ENCODE measurements at places on chromosomes 16 and 17.

DNA sequence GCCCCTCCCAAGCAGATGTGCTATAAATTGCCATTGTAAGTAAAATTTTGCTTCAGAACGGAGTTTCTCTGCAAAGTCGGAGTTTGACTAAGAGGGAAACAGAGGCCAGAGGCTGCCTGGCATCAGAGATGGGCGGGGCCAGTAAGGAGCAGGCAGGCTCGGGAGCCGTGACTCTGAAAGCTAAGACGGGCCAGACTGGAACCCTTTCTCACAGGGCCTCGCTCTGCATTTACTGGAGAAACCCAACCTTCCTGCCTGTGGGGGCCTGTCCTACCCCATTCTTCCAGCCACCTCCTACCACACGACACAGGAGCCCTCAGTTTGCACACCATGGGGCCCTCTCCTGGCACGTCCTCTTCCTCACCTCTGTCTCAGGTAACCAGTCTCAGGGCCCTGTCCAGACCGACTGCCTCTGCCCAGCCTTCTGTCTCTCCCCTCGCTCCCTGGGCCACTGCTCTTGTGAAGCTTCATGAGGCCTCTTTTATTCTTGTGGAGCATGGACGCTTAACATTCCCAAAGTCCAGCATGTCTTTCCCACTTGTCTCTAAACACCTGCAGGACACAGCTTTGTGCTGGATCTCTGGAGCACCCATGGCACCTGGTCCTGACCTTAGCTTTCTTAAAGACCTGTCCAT is 48.4 kb upstream of the ACSF3 start:
- no peak for DNase-seq

GRCh38 chr17:79800325-79801155 is 3.7 kb upstream of the CBX8 start:
- DNase-seq, result no peak

GRCh38 chr17:20244671-20245070 is 222.7 kb downstream of the LGALS9B start:
- DNase-seq, result no peak

GRCh38 chr16:87463722-87464690 is 28.8 kb downstream of the ZCCHC14 start:
- no peak for DNase-seq

DNA sequence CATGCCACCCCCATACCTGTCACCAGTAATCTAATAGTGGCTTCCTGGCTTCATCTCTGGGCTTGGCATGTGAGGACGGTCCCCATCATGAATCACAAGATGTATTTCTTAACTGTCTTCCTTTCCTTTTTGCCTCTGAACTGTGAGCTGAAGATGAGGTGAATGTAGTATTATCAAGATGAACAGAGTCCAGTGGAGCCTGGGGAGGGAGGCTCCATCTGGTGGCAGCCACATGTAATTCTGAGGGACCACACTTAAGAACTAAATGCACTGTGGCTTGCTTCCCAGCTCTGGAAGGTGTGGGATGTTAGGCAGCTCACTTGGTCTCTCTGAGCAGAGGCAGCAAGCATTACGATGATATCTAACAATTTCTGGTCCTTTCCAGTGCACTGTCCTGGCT is 354.9 kb upstream of the ASIC2 start:
- no peak for DNase-seq

GRCh38 chr17:40122999-40123810 is 1.4 kb downstream of the MSL1 start:
- no peak for DNase-seq

DNA sequence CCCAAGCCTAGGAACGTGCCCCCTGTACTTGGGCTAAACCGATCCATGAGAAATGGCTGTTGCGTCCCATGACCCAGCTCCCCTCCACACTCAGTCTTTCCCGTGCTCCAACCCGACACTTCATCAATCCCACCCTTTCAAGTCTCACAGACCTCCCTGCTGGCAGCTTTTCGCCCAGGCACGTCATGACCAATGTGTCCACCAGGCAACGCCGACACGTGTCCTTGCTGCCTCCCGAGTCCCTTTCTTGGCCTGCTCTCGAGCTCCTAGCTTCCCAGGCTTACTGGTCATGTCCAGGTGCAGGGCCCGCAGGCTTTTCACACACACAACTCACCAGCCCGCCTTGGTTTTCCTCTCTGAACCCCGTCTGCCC is 12.2 kb downstream of the MNT start:
- DNase-seq, result no peak

DNA sequence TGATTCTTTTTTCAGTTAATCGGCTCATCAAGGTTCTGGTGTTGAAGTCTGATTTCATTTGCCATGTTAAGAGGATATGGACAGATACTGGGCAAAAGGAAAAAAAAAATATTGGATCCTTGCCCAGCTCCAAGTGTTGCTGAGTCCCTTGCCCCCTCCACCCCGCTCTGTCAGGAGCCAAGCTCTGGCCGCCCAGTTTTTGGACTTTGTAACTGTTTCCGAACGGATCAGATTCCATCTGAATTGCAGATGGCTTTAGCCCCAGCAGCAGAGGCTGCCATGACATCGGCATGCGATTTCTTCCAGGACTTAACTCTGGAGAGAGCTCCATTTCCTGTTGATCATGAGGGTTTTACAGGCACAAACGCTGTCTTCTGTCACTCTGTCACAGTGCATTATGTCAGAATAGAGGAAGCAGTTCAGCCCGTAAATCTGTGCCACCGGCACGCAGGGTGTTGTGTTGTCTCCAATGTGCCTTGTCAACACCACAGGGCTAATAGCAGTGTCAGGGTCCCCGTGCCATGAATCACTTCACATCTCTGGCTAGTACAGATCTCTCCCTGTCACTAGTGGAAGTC is 615.6 kb downstream of the MAF start:
- no peak for DNase-seq

DNA sequence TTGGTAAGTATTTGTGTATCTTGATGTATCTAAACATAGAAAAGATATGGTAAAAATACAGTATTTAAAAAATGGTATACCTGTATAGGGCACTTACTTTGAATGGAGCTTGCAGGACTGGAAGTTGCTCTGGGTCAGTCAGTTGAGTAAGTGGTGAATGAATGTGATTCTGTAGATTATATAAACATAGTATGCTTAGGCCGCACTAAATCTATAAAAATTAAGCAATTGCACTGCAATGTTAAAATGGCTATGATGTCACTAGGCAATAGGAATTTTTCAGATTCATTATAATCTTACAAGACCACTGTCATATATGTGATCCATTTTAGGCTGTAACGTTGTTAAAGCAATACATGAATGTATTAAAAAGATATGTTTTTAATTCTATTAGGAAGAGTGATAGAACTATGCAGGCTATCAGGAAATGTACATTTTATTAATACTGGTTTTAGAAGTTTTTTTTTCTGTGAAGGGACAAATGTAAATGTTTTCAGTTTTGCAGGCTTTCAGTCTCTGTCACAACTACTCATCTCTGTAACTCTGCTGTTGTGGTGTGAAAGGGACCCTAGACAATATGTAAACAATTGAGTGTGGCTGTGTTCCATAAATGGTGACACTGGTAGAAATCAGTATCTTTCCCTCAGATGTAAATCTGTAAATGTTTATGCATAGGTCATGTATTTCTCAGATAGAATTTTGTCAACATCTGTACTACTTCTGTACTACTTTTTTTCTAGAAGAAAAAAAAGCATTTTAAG is 10.5 kb downstream of the CBFB start:
- DNase-seq, result no peak

GRCh38 chr16:53984936-53985335 is 281.0 kb downstream of the FTO start:
- no peak for DNase-seq

- DNase-seq, result no peak
Observed at GRCh38 chr17:69142175-69142802, 594 bp upstream of the ABCA6 start.

DNA sequence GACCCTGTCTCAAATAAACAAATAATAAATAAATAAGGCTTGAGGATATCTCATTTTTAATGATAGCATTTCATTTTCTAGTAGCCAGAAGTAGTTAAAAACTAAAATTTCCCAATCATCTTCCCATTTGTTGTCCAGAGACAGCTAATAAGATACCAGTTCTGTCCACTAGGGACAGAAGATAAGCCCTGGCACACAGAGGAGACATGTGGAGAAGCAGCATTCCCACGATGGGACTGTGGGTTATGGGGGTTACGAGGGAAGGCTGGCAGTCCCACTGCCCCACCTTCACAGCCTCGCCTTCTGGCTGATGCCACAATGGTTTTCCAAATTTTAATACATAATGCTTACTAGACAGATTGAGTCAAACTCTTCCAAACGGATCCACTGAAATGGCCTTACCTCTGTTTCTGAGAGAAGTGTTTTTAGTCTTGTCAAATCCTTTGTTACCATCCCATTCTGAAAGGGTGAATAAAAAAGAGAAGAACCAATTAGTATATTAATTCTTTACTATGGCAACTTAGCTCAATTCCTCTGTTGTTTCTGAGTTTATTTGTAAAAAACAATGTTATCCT is 44.2 kb downstream of the HELZ start:
- DNase-seq, result no peak

GRCh38 chr16:1744338-1744840 is 27.0 kb downstream of the NME3 start:
- no peak for DNase-seq

- no peak for DNase-seq
Observed at GRCh38 chr17:78306913-78307312, 53.0 kb downstream of the SOCS3 start.

DNA sequence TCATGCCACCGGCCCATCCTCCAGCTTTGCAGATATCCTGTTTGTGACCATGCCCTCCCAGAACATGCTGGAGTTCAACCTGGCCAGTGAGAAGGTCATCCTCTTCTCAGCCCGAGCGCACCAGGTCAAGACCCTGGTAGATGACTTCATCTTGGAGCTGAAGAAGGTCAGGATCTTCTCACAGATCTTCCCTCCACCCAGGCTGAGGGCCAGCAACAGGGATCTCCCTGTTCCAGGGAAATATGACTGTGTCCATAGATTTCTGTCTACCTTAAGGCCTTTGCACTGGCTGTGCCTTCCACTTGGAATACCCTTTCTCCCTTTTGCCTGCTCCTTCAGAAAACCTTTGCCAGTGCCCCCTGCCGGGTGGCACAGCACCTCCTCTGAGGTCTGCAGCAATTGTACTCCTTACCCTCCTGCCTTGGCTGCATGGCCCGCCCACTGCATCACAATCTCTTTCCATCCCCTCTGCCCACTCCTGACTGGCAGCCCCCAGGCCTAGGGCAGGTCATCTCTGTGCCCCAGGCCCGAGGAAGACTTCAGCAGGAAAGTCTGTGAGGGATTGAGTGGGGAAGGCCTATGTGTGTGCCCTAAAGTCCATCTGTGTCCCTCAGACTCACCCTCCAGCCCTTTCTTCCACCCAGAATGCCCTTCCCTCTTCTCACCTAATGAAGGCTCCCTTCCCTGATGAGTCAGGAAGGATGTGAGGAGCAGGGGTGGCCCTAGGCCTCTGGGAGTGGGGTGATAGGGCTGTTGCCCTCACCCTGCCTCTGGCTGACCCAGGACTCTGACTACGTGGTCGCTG is 27.3 kb upstream of the ALKBH5 start:
- DNase-seq, result no peak

DNA sequence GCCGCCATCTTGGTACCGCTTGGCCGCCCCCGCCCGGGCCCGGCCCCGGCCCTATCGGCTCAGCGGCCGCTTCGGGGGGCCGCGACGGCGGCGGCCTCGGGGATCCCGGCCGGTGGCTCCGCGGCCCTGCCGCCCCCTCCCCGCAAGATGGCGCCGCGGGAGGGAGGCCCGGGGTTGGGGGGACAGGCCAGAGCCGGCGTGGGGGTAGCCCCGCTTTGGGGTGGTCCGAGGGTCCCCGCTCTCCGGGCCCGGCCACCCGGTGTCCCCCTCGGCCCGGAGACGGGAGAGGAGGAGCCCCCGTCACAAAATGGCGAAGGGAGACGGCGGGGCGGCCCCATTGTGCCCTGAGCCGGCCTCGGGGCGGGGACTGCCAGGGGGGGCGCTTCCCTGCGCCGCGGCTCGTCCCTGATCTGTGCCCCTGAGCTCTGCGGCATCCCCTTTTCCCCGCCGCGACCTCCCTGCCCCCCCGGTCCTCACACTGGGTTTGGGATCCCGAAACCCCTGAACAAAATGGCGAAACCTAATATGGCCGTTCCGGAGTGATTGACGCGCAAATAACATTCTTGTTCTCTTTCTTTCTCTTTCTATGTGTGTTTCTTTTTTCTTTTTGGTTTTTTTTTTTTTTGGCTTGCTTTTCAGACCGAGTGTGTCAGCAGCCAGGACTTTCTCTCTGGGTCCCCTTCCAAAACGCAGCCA is 986 bp downstream of the HAPSTR1 start:
- no peak for DNase-seq

- DNase-seq, result no peak
Observed at GRCh38 chr17:58679263-58680037, 12.4 kb downstream of the TEX14 start.

DNA sequence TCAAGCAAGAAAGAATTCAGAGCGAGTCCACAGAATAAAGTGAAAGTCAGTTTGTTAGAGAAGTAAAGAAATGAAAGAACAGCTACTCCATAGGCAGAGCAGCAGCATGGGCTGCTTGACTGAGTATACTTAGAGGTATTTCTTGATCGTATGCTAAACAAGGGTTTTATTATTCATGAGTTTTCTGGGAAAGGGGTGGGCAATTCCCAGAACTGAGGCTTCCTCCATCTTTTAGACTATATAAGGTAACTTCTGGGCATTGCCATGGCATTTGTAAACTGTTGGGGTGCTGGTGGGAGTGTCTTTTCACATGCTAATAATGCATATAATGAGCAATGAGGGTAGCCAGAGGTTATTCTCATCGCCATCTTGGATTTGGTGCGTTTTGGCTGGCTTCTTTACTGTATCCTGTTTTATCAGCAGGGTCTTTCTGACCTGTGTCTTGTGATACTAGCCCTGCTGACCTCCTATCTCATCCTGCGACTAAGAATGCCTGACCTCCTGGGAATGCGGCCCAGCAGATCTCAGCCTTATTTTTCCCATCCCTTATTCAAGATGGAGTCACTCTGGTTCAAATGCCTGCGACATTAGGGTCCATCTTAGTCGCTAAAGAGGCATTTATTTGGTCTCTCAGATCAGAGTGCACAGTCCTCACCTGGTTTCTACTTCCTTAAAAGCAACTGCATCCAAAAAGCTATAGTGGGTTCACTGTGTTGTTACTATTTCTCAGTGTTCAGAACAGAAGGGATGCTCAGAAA is 100.6 kb upstream of the CACNG5 start:
- DNase-seq, result no peak

DNA sequence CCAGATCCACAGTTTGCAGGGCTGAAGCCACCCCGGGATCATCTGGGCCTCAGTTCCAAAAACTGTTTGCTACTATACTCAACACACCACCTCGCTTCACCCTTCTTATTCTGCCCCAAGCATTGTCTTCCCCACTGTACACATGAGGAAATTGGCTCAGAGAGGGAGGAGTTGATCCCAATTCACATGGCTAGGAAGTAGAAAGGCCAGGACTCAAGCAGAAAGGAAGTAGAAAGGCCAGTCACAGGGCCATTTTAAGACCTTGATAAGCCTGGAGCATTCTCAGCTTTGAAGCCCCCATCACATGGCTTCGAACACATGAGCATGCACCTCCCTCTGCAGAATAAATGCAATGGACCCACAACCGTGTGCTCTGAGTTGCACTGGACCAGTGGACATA is 7.7 kb upstream of the PRSS22 start:
- DNase-seq, result no peak

- no peak for DNase-seq
Observed at GRCh38 chr16:55437625-55438024, 41.4 kb upstream of the MMP2 start.

Data from activated CD8-positive, alpha-beta memory T cell treated with anti-CD3 and anti-CD28 coated beads for 1 hour (primary cell).